ENCODE measurements at places on chromosomes 6 and 20.

- no peak for DNase-seq
Observed at GRCh38 chr20:63708301-63709148, 686 bp downstream of the ZGPAT start.

- no peak for DNase-seq
Observed at GRCh38 chr6:85676086-85676729, 33.5 kb upstream of the SYNCRIP start.

DNA sequence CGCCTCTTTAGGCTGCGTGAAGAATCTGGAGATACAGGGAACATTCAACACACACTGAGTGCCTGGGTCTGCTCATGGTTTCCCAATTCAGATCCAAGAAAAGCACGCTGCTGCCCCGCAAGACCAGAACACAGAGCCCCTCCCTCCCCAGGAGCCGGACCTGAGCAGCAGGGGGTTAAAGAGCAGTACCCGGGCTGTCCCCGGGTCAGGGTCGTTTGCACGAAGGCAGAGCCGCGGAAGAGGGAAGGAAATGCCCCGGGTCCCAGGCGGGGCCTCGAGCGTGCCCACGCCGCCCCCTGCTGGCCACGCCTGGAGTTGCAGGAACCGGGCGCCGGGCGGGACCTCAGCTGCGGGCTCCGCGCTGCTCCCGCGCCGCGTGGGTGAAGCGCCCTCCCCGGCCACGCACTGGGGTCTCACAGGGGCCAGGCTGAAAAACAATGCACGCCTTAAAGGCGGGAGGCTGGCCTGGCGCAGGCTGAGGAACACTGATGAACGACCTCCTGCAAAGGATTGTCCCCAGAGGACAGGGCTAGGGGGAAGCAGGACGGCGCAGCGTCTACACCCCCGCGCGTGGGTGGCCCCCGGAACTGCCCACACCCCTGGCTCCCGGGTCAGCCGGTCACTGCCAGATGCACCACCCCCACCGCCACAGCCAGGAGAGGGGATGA, 48.9 kb downstream of the ANKRD60 start:
- DNase-seq: peak; percentile 91

- no peak for DNase-seq
Observed at GRCh38 chr20:44730441-44730840, 15.2 kb upstream of the KCNK15 start.

DNA sequence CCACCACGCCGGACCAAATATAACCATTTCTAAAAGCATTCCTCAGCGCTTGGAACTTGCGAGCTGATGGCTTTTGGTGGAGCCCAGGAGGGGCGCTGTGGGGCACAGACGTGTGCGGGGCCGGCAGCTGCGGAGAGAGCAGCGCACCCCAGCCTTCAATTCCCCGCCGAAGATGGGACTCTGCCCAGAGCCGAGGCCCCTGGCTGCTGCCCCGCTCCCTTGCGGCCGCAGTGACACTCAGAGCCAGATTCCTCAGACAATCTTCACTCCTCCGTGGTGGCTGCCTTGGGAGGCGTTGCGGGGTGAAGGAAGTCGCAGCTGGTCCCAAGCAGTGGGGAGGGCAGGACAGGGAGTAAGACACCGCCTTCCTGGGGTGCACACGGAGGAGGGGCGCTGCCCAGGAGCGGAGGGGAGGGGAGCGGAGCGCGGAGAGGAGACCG, 87.7 kb downstream of the TMEM242 start:
- DNase-seq: no peak

DNA sequence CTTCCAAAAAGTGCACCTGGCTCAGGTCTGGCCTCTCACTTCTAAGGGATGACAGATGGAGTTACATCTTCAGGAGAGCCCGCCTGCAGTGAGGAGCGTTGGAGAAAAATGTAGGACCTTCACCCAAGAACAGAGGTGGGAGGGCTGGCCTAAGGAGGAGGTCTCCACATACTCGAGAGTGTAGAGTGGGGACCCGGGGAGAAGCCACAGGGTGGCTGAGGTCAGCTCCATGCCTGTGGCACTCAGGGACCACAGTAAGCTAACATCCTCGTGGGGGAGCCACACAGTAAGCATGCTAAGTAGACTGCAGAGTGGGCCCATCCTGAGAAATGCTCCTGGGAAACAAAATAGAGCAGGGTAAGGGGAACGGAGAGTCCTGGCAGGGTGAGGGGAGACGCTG, 24.0 kb downstream of the AAR2 start:
- no peak for DNase-seq

- no peak for DNase-seq
Observed at GRCh38 chr20:59392736-59393135, 92.3 kb downstream of the EDN3 start.

GRCh38 chr20:13220904-13221297, at the start of gene ISM1:
Gene ISM1, plus strand, starts transcription at chr20:13221274. Its CDS starts 503 bp downstream, at chr20:13221777.
- DNase-seq: peak; percentile 82

- DNase-seq: no peak
Observed at GRCh38 chr20:32153771-32154170, 44.3 kb downstream of the TM9SF4 start.

DNA sequence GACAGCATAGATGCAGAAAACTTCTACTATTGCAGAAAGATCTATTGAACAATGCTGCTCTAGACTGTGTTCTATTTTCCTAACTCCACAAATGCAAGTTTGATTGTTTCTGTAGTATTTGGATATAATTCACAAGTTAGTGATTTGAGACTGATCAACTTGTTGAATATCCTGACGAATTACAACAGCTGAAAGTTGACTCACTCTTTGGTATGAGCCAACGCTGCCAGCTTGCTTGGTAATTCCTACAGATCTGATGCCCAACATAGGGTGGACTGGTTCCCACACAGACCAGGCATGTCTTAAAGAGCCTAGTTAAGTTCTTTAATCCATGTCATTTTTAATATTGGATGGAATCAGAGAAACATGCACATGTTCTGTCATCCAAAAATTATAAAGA, 231.0 kb upstream of the RAB32 start:
- no peak for DNase-seq

- no peak for DNase-seq
Observed at GRCh38 chr6:85347812-85348211, 102.1 kb upstream of the NT5E start.

GRCh38 chr6:47134476-47135189, 92.5 kb upstream of the ADGRF1 start:
- peak; percentile 36 for DNase-seq

DNA sequence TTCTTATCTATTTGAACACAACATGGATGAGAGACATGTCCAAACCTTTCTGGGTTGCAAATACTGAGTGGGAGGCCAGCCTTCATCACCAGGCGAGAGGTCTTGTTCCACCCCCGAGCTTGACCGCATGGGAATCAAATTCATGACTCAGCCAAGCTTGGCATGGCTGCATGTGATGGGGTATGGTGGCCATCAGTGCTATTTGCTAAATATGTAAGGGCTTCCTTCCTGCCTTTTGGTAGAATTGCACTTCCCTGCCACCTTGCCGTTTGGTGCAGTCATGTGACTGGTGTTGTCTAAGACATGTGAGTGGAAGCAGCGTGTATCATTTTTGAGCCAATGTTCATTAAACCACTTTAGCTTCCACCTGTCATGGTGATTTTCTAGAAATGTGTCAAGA, 508.9 kb upstream of the SULF2 start:
- no peak for DNase-seq

DNA sequence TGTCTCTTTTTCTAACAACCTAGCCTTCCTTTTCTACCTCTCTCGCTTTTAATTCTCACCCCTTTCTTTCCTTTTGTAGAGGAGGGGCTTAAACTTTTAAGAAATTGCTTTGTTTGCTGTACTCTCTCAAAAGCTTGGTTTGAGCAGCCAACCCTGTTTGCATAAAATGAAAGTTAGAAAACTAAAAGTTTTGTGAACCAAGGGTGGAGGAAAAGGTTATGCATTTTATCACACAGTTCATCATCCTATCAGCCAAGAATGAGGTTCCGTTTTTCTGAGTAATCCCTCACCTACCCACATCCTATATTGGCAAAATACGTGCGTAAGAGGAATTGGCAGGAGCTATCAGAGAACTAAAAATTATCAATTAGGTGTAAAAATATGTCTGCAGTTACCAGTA, 42.8 kb upstream of the LOC128125822 start:
- no peak for DNase-seq

DNA sequence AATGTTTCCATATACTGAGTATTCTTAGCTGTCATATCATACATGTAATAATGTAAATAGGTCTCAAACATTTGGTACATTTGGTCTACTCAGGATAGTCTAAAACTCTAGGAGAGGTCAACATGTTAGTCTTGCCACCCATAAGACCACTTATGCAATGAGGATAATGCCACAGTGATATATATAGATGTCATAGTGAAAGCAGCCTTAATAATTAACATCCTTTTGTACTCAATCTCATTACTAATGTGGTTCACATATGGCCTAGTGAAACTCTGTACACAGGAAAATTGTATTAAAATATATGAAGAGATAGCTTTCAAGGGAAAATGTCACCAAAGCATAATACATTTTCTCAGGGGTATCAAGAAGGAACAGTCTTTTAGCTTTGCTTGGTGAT, 577.9 kb downstream of the TFAP2B start:
- no peak for DNase-seq

GRCh38 chr6:13239530-13240455, 88.5 kb downstream of the TBC1D7 start:
- DNase-seq: no peak

GRCh38 chr6:90859612-90860011, 272.7 kb upstream of the MAP3K7 start:
- DNase-seq: no peak

- no peak for DNase-seq
Observed at GRCh38 chr20:18380908-18381529, 85.8 kb downstream of the DZANK1 start.

DNA sequence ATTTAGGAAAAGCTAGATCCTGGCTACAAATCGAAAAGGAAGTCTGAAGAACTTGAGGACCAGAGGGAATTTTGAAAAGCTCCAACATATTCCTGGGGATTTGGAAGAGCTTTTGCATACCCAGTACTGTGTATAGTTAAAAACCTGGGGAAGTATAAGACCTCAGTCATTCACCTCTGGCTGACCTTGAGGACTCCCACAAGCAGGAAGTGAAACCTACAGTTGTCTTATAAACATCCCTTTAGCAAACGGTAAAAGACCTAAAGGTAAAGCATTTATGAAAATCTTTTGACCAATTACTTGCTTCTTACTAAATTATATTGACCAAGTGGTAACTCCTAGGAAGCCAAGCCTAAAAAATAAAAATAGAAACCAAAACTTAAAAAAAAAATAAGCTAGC, 175.0 kb downstream of the HAO1 start:
- no peak for DNase-seq

DNA sequence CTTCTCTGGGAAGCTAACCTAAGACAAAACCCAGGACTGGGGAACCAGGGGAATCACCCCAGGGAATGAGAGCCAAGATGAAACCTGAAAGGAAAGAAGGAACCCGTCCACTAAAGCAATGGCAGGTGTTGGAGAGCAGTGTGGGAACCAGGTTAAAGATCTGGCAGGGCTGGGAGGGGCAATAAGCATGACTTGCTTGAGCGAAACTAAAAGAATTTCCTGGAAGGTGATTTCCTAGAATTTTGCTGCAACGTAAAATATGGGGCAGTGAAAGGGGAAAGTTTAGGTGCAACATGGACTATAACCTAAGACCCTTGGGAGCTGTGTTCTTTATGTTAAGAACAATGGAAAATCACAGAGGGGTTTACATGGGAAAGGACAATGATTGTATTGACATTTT, 126.2 kb upstream of the SSTR4 start:
- DNase-seq: no peak

DNA sequence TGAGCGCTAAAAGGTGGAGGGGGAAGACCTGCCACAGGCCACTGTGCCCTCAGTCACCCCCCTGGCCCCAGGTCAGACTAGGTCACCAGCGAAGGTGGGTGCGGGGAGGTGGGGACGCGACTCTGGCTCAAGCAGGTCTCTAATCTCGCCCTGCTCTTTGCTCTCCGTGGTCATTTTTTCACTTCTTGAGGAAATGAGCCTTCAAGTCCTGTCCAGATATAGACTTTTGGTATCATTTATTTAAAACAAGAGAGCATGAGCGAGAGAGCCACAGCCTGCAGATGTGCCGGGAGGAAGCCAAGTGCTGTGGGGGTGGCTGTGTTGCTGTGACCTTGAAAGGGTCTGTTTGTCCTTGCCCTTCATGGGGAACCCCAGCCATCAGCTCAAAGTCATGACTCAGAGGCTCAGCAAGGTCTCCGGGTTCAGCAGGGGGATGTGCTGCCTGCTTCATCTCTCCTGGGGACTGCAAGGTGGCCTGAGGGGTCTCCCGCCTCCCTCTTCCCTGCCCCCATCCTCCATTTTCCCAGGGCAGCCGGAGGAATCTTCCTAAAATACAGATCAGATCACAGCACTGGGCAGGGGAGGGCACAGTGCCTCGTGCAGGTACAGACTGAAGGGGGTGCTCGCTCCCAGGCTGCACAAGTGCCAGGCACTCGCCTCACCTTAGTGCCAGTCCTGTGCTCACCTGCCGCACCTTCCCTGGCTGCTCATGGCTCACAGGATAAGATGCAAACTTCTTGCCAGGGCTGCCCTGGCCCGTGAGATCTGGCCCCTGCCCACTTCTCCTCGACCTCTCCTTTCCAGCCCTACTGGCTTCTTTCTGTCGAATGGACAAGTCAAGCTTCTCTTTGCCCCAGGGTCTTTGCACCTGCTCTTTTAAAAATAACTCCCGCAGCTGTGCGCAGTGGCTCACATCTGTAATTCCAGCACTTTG, 26.5 kb downstream of the SULF2 start:
- no peak for DNase-seq

DNA sequence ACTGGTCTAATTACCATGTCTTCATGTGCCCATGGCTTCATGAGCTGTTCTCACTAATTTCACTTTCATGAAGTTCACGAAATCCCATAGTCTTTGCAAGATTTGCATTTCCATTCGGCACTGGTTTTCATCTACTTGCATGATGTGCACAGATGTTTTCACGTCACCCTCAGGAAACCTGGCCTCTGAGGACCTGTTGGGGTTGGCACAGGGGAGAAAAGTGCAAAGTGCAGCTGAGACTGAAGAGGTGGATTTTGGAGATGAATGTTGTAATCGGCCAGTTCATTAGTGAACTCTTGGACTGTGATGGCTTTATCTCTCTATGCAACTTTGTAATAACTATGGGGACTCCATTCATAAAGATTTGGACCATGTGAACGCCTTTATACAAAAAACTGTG, 80.2 kb upstream of the SULF2 start:
- DNase-seq: no peak

GRCh38 chr6:37127961-37128862, 41.7 kb upstream of the PIM1 start:
- DNase-seq: no peak

DNA sequence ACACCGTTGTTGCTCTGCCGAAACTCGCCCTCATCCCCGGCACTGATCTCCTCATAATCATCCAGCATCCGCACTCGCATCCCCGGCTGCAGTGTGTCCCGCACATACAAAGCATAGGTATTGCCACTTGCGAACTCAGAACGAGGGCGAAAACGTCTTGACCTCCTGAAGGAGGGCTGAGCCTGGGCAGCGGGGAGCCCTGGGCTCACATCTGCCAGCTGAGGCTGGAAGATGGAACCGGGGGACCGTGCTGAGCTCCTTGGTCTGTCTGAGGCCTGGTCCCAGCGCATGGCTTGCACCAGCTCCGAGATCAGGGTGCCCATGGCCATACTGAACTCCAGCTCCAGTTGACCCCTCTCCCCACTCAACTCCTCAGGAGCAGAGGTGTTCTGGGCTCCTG, 2.7 kb downstream of the CUL7 start:
- no peak for DNase-seq
